ENCODE measurements at places on chromosomes 3 and 15.

DNA sequence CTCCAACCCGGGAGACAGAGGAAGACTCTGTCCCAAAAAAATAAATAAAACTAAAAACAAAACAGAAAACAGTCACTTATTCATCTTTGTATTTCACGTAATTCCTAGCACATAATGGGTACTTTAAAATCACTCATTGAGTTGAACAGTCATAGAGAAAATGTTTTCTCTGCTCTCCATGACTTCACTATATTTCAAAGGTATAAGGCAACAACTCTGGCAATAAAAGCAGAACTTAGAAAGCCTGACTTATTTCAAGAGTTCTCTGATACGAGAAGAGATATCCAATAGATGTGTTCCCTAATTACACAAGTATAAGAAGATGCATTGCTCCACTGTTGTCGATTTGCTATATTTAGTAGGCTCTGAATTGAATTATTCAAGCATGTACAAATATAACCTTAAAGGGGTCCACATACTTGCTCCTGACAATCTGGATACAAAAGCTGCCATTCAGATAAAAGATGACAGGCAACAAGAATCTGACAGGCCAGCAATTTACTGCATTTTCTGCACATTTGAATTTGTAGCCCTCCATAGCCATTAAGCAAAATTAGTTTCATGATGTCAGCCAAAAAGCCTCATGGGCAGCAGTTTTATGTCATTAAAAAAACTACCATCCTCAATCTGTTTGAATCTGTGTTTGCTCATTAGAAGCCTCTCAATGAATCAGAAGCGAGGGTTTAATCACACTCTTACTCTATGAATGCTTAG, 47.9 kb downstream of the PEAK1 start:
- DNase-seq = no peak

- DNase-seq = no peak
These were observed 34.9 kb downstream of the MAGEF1 start for GRCh38 chr3:184676927-184677326.

DNA sequence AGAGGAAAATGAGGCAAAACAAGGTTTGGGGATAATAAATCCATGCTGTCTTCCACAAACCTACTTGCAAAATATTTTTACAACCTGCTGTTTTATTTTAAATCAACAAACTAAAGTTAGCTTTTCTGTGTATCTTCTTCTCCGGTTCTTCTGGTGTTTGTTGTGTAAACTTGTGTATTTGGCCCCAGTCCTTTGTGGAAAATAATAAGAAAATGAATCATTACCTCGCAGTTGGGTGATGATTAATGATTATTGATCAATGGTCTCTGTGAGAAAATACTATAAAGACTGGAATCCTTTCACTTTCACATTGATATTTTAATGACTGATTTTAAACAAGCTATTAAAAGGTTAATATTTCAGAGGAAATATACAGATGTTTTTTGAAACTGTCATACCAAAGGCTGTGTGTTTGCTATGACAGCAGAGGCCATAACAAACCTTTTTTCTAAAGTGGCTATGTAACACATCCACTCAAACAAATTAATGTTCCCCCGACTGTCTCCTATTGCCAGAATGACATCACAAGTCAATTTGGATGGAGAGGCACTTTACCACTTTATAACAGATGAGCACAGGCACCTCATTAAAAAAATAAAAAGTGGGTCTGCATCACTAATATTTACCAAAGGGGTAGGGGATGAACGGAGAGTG, 152.5 kb downstream of the MEX3B start:
- DNase-seq = no peak

DNA sequence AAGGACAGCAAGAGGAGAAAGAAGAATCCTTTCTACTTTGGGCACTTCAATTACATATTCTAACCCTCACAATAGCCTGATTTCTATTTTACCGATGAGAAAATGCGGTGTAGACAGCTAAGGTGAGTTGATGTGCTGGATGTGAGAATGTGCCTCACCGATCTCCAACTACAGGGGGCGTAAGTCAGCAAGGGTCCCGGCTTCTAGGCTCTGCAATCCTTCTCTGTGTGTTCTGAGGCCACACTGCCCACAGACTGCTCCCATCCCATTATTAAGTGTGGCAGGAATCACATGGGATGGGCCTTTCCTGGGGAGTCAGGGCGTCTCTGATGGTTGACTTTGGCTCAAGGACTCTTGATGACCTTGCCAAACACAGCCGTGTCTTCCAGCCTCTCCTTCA, 23.6 kb upstream of the RPL35A start:
- no peak for DNase-seq

- DNase-seq = no peak
These were observed 18.9 kb upstream of the FEM1B start for GRCh38 chr15:68258692-68259091.

DNA sequence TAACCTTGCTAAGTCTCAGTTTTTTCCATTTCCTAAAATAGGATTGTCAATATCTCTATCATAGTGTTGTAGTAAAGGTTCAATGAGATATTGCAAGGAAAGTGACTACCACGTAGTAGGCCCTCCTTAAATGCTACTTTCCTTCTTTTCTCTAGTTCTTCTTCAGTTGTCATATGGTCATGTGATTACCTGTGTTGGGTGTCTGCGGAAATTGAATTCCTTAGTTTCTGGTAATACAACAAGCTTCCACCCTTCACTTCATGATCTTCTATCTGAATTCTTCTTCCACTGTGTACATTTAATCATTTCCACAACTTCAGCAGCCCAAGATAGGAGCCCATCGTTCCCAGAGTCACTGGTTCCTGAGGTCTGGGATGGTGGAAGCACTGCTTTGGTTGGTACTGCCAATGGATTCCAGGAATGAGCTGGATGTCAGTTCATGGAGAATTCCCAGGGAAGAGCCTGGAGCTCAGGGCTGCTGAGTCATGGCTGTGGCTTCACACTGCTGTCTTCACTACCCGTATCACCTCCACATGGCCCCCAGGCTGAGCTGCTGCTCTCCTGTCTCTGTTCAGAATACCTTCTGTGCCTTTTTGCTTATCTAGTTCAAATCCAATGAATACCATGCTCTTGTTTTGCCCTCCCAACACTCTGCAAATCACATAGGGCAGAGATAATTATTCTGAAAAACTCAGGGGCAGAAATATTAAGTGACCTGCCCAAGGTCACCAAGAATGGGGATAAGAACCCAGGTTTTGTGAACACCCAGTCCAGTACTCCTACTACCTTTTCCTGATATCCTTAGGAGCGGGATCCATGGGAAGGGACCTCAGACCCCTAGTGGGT, 98.6 kb downstream of the RPL39L start:
- DNase-seq = no peak

DNA sequence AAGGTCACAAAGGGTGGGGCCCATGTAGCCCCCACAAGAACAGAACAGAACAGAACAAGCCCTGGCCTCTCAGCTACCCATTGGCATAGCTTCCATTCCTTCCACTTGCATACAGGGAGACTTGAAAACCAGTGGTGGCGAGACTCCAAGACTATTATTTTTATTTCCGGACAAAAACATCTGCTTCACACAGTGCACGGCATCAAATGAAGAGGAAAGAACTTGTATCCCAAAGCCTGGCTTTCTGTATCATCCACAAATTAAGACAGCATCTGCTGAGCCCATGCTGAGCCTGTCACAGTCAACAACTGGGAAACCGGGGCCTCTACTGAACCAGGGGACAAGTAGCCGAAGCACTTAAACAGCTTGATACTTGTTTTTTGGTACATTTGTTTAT, 56.0 kb downstream of the CLEC3B start:
- DNase-seq = no peak

- no peak for DNase-seq
These were observed 33.8 kb downstream of the RYR3 start for GRCh38 chr15:33344530-33344929.

DNA sequence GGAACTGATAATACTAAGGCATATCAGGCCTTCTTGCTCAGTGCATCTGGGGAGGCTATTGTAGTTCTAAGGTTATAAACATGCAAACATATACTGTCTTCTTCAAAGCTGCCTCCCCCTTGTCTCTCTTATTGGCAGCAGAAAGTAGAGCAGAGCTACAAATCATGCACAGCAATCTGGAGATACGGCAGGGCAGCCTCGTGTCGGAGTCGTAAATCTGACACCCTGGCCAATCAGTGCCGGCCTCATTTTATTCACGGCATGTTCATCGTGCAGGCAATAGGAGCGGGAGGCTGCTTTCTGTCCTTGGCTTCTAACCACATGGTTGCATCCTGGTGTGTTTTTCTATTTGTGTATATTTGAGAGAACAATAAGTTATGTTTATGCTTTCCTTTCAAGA, 300.2 kb upstream of the CNTN6 start:
- DNase-seq = no peak

DNA sequence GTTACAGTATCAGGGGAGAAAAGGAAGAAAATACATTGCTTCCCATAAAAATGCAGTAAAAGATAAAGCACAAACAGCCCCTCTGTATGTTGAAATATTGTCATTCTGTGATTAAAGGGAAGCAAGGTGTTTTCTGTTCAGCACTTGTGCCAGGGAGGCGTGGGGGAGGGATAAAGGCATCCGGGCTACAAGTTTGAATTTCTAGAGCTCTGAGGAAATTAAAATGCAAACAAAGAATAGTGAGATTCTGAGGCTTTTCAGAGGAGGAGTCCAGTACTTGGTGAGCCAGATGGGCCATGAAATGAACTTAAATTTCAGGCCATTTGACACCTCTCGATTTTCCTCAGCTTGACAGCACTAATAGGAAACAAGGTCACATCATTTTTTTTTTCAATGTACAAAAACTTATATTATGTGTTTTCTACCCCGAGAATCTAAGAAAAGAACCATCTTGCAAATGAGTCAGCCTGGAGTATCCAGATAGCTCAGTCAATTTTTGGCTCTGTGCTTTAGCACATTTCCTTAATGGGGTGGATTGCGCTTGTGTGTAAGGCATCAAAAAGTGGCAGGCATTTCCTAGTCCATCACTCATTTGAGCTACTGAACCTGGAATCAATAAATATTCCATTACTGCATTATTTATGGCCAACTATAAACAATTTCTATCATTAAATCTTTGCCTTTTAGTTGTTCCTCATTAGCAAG, 640.8 kb upstream of the TBL1XR1 start:
- no peak for DNase-seq

DNA sequence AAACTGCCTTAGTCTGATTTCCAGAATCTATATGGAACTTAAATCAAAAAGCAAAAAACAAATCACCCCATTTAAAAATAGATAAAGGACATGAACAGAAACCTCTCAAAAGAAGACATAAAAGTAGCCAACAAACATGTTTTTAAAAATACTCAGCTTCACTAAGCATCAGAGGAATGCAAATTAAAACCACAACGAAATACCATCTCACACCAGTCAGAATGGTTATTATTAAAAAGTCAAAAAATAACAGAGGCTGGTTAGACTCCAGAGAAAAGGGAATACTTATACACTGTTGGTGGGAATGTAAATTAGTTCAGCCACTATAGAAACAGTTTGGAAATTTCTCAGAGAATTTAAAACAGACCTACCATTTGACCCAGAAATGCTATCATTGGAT, 367.9 kb downstream of the ZIC4 start:
- DNase-seq = no peak

GRCh38 chr3:17398959-17399551, 343.4 kb downstream of the TBC1D5 start:
- no peak for DNase-seq

DNA sequence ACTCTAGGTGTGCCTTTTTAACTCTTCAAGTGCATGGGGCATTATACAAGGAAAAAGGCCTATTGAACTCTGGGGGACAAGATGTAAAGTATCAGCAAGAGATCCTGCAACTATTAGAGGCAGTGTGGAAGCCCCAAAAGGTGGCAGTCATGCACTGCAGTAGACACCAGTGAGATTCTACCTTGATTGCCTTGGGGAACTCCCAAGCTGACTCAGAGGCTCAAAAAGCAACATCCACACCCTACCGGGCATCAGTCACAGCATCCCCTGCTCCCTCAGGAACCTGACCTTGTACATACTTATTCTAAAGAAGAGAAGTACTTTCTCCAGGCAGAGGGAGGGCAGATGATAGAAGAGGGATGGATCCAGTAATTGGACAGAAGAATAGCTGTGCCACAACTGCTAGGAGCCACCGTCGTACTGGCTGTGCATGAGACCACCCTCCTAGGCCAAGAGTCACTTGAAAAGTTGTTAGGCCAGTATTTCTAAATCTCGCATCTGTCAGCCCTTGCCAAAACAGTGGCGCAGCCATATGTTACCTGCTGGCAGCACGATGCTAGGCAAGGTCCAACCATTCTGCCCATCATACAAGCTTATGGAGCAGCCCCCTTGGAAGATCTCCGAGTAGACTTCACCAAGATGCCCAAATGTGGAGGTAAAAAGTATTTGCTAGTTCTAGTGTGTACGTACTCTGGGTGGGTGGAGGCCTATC, 523.1 kb upstream of the FRG2C start:
- DNase-seq = no peak

DNA sequence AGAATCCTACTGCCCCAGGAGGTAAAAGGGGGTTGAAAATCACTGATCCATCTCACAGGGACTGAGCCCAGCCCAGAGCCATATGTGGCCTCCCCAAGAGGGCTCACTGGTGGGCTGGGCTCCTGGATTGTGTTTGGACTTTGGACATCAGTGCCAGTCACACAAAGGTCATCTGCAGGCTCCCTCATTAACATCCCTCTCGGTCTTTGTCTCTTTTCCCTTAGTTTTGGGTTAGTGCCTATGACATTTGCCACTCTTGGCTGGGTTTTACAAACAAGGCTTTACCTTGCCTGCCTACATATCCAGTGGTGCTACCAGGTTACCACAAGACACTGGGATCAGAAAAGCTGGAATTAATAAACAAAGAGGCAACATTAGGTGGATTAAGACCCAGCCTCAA, 27.9 kb downstream of the IFT122 start:
- no peak for DNase-seq

DNA sequence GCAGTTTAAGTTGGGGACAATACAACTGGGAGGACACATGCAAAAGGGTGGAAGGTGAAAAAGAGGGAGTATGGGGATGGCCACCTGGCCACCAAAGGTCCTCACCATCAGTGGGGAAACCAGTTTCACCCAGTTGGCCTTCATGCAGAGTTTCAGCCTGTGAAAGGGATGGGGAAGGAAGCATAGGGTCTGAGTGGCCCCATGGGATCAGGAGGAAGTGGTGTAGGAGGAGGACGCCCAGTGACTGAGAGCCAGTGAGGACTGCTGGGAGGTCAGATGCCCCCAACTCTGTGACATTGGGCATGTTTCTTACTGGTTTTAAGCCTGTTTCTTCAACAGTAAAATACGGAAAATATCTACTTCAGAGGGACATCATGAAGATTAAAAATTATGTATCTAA, 16.3 kb downstream of the BCL2A1 start:
- DNase-seq = no peak

DNA sequence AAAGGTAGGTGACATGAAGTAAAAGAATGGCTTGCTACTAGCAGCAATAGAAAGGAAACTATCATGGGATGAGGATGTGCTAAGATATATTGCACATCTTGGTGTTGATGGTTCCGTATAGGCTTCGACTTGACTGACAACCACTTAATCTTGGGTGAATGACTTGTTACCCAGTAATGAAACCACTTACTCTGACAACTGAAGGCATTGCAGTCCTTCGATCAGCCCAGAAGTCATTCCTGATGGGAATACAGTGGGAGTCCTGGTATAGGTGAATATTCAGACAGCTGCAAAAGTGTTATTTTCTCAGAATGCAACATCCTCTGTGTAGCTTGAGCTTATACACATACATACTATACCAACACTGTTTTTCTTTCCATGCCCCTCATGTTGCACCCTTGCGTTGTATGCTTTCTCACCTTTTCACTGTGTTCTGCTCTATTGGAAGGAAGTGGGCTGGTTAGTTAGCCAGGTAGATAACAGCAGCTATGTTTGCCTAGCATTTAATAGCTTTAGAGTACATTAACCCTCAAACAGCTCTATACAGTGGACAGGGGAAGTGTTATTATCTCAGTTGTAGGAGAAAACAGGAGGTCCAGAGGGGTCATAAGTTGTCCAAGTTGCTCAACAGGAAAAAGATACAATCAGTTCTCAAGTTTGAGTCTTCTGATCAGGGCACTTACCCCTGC, 376.5 kb downstream of the MFSD1 start:
- no peak for DNase-seq

Measured in left ventricle myocardium superior (tissue), 1 donor.